Psoas muscle (tissue), 8 donors: ENCODE measurements at places on chromosomes 3 and 15.

- DNase-seq = no peak
Observed at GRCh38 chr3:70780790-70781189, 468.4 kb upstream of the MDFIC2 start.

- DNase-seq = no peak
Observed at GRCh38 chr3:27666272-27666671, 55.9 kb downstream of the EOMES start.

- DNase-seq = peak; percentile 66
Observed at GRCh38 chr15:30991255-30992235, at the start of gene MTMR10. Gene MTMR10, minus strand, starts transcription at chr15:30991628. Its CDS starts 122 bp downstream, at chr15:30991506.

GRCh38 chr15:48423342-48423741 lies 92.1 kb downstream of the DUT start:
- DNase-seq = no peak

DNA sequence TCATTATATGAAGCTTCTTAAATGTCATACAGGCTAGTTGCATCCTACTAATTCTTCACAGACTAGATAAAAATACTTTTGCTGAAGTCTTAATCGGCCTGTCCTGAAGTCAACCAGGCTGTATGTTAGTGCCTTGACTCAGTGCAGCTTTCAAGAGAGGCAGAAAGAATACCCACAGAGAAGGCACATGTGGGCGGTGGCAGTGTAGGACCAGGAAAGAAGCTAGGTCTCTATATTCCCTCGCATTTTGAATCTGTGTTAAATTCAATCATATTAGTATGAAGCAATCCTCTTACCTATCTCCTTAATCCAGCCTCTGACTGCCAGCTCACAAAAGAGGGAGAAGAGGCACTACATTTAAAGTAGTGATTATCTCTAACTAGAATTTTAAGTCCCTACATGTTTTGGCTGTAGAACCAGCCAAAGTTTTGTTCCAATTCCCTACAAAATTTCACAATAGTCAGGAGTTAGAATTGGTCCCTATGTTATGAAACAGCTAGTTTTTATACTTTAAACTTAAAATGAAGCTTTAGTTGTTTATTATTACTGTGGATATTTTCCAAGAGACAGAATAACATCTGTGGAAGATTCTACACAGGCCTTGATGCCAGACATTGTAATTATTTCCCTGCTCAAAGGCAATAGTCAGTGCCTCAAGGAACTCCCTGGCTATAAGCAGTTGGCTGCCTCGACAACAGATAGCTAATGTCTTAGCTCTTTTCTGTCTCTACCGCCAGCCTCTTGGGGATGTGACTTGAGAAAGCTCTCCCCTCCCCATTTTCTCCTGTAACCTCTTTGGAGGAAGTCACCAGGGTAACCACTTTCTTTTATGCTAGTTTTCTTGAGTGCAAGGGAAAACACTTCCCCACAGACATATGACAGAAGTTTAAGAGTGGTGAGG lies 31.9 kb downstream of the CRTC3 start:
- DNase-seq = no peak

DNA sequence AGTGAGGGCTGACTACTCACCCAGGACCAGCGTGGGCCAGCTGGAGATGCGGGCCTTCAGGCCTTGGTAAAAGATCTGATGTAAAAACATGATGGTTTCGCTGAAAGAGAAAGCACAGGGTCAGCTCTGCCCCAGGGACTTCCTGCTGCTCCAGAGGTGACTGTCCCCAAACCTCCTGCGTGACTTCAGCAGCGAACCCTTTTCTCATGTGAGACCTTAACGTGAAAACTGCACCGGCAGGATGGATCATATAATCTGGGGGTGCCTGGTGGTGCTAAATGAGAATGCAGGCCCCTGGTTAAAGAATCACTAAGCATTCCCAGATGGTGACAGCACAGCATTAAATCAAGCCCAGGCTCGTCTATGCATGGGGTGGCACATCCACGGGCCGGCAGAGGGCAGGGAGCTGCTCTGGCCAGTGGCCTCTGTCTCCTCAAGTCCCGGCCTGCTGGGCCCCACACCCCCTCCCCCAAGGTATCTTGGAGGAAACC lies 55.4 kb downstream of the RASGRF1 start:
- no peak for DNase-seq

DNA sequence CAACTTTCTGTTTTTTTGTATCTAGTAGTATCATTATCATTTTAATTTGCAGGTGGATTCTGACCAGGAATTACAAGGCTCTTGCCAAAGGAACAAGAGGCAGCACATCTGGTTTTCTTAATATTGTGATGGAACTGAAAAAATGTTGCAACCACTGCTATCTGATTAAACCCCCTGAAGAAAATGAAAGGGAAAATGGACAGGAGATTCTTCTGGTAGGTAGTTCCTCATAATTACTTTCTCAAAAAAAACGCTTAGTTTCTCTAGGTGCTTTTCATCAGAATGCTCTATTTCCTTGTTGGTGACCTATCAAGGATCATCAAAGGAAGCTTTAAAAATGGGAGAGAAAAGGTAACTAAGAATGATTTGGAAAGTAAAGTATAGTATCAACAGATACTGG lies 71.6 kb downstream of the CHD2 start:
- no peak for DNase-seq
